Smooth muscle cell of the pulmonary artery (primary cell): ENCODE measurements at places on chromosomes 3 and 15. TPM values are rescaled to one million over a fixed set of nuclear protein-coding genes. Genes with fewer than 3 reads are reported as not detected.

The LMCD1 gene
- total RNA-seq = 49.8 and 81.3 TPM in 2 replicates

The GATM gene
- total RNA-seq = 0.20 TPM in 2 replicates

The PYGO1 gene
- 9.1 and 10.1 TPM in 2 replicates for total RNA-seq

The ILDR1 gene
- total RNA-seq = not detected in 2 replicates

The C2CD4A gene
- total RNA-seq = 0.36 and 1.4 TPM in 2 replicates

The RHCG gene
- total RNA-seq = 0.07 and 0.50 TPM in 2 replicates

The COLQ gene
- 0.36 and 1.3 TPM in 2 replicates for total RNA-seq

The MOBP gene
- not detected in 2 replicates for total RNA-seq

The VWA5B2 gene
- 0.03 and 0.52 TPM in 2 replicates for total RNA-seq

The HIGD2B gene
- 0.10 TPM in 1 of 2 replicates, not detected in the other for total RNA-seq

The PSMA4 gene
- 104 and 122 TPM in 2 replicates for total RNA-seq

The TTC21A gene
- 3.2 and 6.8 TPM in 2 replicates for total RNA-seq

The BRK1 gene
- 80.3 and 90.6 TPM in 2 replicates for total RNA-seq

The SLC26A6 gene
- total RNA-seq = 19.3 and 20.7 TPM in 2 replicates

The PLSCR4 gene
- total RNA-seq = 68.2 and 119 TPM in 2 replicates
